Hematopoietic multipotent progenitor cell treated with erythropoietin and hydrocortisone succinate and interleukin-3 and kit ligand, for 8 days (in vitro differentiated cells): ENCODE measurements at places on chromosomes 4 and X.

DNA sequence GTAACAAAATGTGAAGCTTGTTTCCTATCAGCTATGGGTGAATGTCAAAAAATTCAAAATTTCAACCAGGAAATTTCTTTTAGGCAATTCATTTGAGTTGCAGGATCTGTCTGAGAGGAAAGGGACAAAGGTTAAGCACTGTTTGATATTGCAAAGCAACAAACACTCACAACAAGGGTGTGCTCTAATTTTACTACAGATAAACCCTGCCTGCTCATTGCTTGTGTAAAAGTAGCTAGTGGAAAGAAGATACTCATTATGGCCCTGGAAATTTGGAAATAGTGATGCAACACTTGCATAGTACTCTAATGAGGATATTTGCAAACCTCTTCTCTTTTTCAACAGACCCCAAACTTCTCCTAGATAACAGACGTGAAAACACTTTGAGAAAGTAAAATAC lies 27.1 kb downstream of the FAM47E start:
- DNase-seq = no peak

DNA sequence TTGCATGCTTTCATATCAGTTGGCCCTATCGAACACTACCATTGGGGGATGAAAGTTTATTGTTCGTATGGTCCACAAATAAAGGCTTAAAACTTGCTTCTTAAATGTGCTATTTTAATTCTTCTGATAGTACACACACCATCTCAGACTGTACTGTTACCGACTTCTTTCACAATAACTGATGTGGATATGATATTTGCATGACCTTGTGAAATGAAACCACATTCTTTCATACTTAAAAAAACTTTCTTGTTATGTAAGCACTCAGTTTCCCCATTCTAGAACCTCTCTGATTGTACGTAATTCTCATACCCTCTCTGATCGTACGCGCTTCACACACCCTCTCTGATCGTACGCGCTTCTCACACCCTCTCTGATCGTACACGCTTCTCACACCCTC lies 12.0 kb upstream of the WDR19 start:
- DNase-seq = no peak

GRCh38 chr4:112516471-112517066 lies 589 bp upstream of the NEUROG2 start:
- no peak for DNase-seq

GRCh38 chrX:72659723-72660122 lies 54.4 kb downstream of the PHKA1 start:
- DNase-seq = no peak
